Activated CD4-positive, alpha-beta T cell treated with anti-CD3 and anti-CD28 coated beads for 4 hours (primary cell): ENCODE measurements at places on chromosomes 16 and 17.
A peak's percentile ranks its signal among the peaks of the same experiment; 100 is the strongest.

DNA sequence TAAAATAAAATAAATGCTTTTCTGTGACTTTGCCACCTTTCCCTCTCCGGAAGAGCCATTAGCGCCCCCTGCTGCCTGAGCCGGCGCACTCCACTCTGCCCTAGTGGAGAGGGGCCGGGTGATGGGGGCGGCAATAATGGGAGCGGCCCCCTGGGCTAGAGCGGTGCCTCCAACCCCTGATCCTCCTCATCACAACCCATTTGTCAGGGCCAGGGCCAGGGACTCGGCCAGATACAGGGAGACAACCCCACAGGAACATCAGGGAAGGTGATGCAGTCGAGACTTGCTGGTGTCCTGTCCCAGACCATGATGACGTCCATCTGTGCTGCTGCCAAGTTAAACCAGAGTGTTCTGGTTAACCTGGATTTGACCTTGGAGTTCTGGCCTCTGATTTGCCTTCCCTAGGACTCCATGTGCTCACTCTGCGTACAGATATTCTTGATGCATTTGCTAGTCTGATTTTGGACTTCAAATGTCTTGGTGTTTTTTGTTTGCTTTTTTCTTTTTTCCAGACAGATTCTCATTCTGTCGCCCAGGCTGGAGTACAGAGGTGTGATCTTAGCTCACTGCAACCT is 46.1 kb upstream of the BPTF start:
- peak; percentile 18 for DNase-seq

DNA sequence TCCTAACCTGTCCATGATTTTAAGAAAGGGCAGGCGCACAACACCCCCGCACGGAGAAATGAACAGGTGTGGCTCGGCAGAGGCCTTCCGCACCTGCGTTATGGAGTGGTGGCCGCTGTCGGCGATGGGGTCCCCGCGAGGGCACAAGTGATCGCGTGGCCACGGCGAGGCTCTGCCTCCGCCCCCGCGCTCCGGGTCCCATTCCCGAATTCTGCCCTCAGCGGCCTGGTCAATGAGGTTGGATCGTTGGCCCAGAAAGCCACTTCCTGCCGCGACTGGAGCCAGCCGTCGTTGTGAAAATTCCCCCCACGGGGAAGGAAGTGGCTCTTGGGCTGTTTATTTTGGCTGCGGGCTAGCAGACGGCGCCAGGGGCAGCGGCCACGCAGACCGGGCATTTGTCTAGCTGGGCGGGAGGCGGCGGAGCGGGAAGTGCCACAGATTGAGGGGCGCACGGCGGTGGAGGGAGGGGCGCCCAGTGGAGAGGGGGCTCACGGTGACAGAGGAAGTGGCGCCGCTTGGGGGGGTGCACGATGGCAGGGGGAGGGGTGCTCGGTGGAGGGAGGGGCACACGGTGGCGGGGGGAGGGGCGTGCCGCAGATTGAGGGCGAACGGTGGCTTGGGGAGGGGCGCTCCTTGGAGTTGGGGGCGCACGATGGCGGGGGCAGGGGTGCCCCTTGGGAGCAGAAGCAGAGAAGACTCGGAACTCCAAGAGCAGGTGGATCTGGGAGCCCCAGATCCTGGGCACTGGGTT is 25.0 kb downstream of the MRC2 start:
- DNase-seq = peak; percentile 26

- DNase-seq = no peak
These were observed 126.8 kb upstream of the PSMD7 start for GRCh38 chr16:74169687-74170376.

DNA sequence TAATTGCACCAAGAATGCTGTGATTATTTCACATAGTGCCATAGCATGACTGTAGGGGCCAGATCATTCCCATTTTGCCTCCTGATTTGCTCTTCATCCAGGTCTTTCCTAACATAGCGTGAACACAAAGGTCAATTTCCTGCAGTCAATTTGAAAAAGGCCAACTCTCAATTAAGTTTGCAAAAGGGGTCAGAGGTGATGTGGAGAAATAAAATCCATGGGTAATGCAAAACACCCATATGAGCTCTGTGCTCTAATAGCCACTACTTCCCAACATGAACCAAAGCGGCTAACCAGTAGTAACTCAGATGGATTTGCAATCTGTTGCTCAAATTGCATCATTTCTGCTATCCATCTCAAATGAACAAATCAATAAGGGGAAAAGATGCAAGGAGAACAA is 275.5 kb upstream of the SOX9 start:
- no peak for DNase-seq

- no peak for DNase-seq
These were observed 642.7 kb downstream of the HS3ST4 start for GRCh38 chr16:26334218-26335111.

GRCh38 chr17:40450175-40450574 is 6.9 kb downstream of the IGFBP4 start:
- peak; percentile 53 for DNase-seq
